ENCODE measurements at places on chromosomes 11 and 22. TPM values are rescaled to one million over a fixed set of nuclear protein-coding genes. Genes with fewer than 3 reads are reported as not detected.

DNA sequence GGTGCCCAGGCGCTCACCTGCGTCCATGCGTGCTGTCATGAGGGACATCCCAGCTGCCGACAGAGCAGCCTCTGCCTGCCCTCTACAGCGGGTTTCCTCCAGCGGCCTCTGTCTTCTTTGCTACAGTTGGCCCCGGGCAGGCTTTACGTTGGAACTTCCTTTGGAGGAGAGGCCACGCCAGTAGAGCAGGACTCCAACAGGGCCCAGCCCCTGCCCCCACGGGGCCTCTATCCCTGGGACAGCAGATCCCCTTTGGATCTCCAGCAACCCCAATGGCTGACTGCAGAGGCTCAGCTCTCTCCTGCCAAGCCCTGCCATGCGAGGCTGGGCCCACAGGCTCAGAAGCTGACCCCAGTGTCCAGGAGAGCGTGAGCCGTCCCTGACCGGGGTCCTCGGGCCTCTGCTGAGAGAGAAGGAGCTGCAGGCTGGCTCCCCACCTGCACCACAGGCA lies 12.1 kb downstream of the TRPM5 start:
- no peaks in the 10 kb centered on the region for H3K27me3 ChIP-seq
- no peaks in the 10 kb centered on the region for H3K4me1 ChIP-seq
- H3K4me3 ChIP-seq = no peak overlapping the region
- no peaks in the 10 kb centered on the region for H3K36me3 ChIP-seq

DNA sequence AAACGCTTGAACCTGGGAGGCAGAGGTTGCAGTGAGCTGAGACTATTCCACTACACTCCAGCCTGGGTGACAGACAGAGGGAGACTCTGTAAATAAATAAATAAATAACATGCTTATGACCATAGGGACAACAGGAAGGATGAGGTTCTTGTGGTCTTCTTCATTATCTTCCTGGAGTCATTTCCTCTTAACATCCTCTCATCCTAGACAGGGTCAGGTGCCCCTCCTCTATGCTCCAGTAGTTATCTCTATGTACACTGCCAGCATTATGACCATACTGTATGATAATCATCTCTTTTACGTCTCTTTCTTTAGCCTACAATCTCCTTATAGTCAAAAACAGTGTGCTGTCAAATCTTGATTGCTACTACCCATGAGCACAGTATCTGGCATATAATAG lies 17.7 kb downstream of the RAB30 start:
- H3K27ac ChIP-seq = no peak overlapping the region
- no peak overlapping the region for H3K4me3 ChIP-seq
- H3K27me3 ChIP-seq = no peaks in the 10 kb centered on the region
- DNase-seq = no peak
- H3K4me1 ChIP-seq = peaks cover 61% of the 10 kb centered on the region

GRCh38 chr22:22398530-22399327 lies 109.8 kb downstream of the ZNF280B start:
- no peaks in the 10 kb centered on the region for H3K36me3 ChIP-seq
- peaks cover 9% of the 10 kb centered on the region for H3K4me1 ChIP-seq
- H3K27me3 ChIP-seq = no peaks in the 10 kb centered on the region
- DNase-seq = no peak
- H3K4me3 ChIP-seq = no peak overlapping the region

- H3K4me1 ChIP-seq = peaks cover 65% of the 10 kb centered on the region
- peak overlapping the region; percentile 84 for H3K27ac ChIP-seq
- DNase-seq = no peak
- H3K4me3 ChIP-seq = no peak overlapping the region
- H3K36me3 ChIP-seq = no peaks in the 10 kb centered on the region
Measured at GRCh38 chr11:10651656-10652361, 41.7 kb downstream of the IRAG1 start.

DNA sequence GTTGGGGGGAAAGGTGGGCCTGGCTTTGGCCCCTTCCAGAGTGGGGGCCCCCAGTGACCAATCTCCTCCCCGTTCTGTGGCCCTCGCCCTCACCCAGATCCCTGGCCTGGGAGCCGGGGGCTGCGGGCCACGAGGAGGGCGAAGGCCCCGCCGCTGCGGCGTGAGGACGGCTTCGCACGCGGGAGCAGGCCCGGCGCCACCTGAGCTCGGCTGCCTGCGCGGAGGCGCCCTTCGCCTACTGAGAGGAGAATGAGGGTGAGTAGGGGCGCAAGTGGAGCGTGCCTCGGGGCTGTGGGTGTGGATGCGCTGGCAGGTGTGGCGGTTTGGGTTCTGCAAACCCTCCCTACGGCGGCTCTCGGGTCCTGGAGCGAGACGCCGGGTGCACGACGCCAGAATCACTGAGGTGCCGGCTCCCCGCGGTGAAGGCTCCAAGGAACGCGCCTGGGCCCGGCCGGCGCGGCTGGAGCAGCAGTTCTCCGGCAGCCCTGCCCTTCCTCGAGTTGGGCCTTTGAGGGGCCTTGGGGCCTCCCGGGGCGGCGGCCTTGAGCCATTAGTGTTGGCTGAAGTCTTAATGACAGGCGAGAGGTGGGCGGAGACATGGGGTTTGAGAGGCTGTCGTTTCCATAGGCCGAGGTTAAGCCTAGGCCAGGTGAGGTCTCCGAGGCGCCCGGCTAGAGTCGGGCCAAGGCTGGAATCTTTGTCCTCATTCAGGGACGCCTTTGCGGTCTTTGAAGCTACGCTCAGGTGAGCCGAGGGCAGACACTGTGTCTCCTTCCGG lies 65.3 kb downstream of the CTTN start:
- H3K36me3 ChIP-seq = no peaks in the 10 kb centered on the region
- H3K4me3 ChIP-seq = no peak overlapping the region
- no peaks in the 10 kb centered on the region for H3K4me1 ChIP-seq
- no peak overlapping the region for H3K27ac ChIP-seq
- no peak for DNase-seq

DNA sequence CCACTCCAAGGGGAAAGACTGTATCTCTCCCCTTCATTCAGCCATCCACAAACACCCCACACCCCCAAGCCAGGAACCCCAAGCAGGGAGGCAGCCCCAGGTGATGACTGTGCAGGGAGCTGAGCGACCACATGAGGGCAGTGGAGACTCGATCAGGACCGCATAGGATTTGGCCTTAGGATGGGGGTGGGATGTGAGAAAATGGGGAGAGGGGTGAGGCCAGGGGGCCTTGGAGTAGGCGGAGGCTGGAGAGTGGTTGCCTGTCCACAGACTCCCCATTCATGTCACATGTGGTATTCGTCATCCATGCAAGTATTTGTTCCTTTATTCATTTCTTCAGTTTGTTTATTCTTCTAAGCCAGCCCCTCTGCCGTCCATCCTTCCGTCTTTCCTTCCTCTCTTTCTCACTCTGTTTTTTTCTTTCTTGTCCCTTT lies 2.7 kb upstream of the RHOD start:
- peaks cover 7% of the 10 kb centered on the region for H3K36me3 ChIP-seq
- no peak overlapping the region for H3K4me3 ChIP-seq
- H3K27ac ChIP-seq = peak overlapping the region; percentile 92
- DNase-seq = no peak
- H3K27me3 ChIP-seq = no peaks in the 10 kb centered on the region

DNA sequence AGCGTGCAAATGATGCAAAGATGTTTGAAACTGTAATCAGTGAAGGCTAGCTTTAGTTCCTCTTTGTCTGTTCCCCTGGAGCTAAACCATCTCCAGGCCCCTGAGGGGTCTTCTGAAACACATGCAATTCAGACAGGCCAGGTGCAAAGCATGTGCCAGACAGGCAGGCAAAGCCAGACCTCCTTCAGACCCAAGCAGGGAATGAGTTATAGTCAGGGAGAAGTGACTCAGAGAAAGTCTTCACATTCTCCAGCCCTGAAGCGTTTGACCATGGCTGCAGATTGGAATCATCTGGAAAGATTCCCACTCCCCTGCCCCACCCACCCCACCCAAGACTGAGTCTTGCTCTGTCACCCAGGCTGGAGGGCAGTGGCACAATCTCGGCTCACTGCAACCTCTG lies 187.0 kb upstream of the ISX start:
- no peak for DNase-seq
- H3K27ac ChIP-seq = no peak overlapping the region
- H3K27me3 ChIP-seq = no peaks in the 10 kb centered on the region
- no peak overlapping the region for H3K4me3 ChIP-seq
- no peaks in the 10 kb centered on the region for H3K36me3 ChIP-seq

GRCh38 chr22:20937794-20938671 lies 20.8 kb downstream of the CRKL start:
- H3K27ac ChIP-seq = no peak overlapping the region
- DNase-seq = no peak
- peaks cover 85% of the 10 kb centered on the region for H3K4me1 ChIP-seq
- H3K4me3 ChIP-seq = no peak overlapping the region
- peaks cover 6% of the 10 kb centered on the region for H3K36me3 ChIP-seq

DNA sequence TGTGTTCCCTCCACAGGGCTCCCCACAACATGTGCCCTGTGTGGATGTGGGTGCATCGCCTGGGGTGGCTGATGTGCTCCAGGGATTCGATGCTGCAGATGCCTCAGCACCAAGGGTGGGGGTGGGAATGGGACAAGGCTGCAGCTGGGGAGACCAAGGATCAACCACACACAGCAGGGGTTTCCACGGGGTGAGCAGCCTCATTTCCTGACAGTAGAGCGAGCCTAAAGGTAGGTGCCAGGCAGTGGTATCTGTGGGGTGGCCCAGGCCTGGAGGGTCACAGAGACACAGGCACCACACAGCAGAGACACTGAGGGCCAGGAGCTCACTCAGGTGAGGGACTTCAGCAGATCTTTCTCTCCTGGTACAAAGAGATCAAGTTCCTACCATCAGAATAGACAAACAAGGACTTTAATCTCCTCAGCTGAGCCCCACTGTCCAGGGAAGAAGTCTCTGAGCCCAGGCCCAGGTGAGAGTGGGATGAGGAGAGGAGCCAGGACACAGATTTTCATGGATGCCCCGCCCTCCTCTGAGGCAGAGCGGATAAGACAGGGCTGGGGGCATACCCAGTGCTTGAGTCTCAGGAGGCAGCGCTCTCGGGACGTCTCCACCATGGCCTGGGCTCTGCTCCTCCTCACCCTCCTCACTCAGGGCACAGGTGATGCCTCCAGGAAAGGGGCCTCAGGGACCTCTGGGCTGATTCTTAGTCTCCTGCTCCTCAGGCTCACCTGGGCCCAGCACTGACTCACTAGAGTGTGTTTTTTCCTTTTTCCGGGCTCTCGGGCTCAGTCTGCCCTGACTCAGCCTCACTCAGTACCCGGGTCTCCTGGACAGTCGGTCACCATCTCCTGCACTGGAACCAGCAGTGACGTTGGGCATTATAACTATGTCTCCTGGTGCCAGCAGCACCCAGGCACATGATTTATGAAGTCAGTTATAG lies 19.7 kb downstream of the GGTLC2 start:
- no peak for DNase-seq
- H3K36me3 ChIP-seq = no peaks in the 10 kb centered on the region
- H3K4me1 ChIP-seq = no peaks in the 10 kb centered on the region
- H3K27ac ChIP-seq = no peak overlapping the region

DNA sequence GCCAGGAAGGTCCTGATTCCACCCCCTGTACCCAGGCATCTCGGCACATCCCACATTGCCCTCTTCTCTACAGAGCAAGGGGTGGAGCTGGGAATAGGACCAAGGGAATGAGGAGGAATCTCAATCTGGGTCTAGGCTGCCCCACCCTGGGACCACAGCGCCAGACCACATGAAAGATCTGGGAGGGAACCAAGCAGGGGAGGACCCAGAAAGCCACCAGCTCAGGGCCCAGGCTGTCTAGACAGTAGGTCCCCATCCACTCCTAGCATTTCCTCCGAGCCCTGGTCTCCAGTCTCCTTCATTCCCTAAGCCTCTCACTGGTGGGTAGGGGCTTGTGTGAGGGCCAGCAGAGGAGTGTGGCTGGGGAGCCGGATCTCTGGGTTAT lies 11.6 kb downstream of the PHLDB1 start:
- H3K4me3 ChIP-seq = no peak overlapping the region
- H3K36me3 ChIP-seq = peaks cover 37% of the 10 kb centered on the region
- H3K4me1 ChIP-seq = peaks cover 31% of the 10 kb centered on the region
- no peaks in the 10 kb centered on the region for H3K27me3 ChIP-seq

Gene CD6
- total RNA-seq = 1.7 TPM

- no peaks in the 10 kb centered on the region for H3K4me1 ChIP-seq
- H3K4me3 ChIP-seq = no peak overlapping the region
- no peak for DNase-seq
- H3K36me3 ChIP-seq = no peaks in the 10 kb centered on the region
- H3K27me3 ChIP-seq = no peaks in the 10 kb centered on the region
- no peak overlapping the region for H3K27ac ChIP-seq
Measured at GRCh38 chr11:32561835-32562234, 21.8 kb upstream of the EIF3M start.

Gene OR5B2
- not detected for total RNA-seq

DNA sequence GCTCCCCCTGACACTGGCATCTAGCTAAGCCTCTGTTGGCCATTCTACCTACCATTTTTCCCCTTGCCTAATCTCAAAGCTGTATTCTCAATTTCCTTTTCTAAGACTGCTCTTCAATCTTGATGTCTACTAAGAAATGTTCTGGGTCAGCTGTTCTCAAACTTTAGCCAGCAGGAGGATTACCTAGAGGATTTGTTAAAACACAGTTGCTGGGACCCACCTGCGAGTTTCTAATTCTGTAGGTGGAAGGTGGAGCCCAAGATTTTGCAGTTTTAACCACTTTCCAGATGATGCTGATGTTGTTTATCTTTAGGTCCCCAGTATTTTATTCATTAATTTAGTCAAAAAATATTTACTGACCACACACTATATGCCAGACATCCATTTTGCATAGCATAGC lies 9.3 kb upstream of the ARHGAP42 start:
- peaks cover 9% of the 10 kb centered on the region for H3K4me1 ChIP-seq
- H3K4me3 ChIP-seq = no peak overlapping the region
- H3K27me3 ChIP-seq = no peaks in the 10 kb centered on the region
- DNase-seq = no peak

GRCh38 chr11:94766713-94767206 lies 1.4 kb upstream of the AMOTL1 start:
- peak overlapping the region; percentile 99 for H3K27ac ChIP-seq
- no peaks in the 10 kb centered on the region for H3K36me3 ChIP-seq
- no peak for DNase-seq
- no peak overlapping the region for H3K4me3 ChIP-seq
- no peaks in the 10 kb centered on the region for H3K27me3 ChIP-seq

- H3K4me1 ChIP-seq = peaks cover 17% of the 10 kb centered on the region
- H3K4me3 ChIP-seq = no peak overlapping the region
- no peaks in the 10 kb centered on the region for H3K27me3 ChIP-seq
- DNase-seq = no peak
Measured at GRCh38 chr11:112292785-112293407, 32.2 kb upstream of the PLET1 start.

DNA sequence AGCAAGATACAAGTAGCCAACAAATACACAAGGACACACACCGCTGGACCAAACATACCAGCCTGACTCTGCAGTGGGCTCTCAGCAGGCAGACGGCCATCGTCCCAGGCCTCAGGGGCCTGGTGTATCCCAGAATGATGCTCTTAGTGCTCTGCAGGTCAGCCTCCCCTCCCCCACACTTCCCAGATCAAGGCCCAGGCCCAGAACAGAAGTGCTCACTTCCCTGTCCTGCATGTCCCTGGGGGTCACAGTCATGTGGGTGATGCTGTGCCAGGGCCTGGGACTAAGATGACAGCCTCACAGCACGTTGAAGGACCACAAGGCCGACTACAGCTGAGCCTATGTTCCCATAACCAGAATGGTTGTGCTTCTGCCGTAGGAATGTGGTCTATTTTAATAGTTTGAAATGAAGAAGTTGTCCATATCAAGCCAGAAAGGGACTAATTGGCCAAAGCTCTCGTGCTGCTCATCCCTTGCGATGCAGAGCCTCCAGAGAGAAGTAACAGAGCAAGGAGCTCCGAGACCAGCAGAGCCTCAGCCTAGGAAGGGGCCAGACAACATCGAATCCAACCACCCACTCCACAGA lies 48.6 kb downstream of the GAB4 start:
- H3K36me3 ChIP-seq = no peaks in the 10 kb centered on the region
- H3K4me3 ChIP-seq = no peak overlapping the region

Measured in esophagus squamous epithelium (tissue), 5 donors.